ENCODE measurements at places on chromosomes 16 and 17.

DNA sequence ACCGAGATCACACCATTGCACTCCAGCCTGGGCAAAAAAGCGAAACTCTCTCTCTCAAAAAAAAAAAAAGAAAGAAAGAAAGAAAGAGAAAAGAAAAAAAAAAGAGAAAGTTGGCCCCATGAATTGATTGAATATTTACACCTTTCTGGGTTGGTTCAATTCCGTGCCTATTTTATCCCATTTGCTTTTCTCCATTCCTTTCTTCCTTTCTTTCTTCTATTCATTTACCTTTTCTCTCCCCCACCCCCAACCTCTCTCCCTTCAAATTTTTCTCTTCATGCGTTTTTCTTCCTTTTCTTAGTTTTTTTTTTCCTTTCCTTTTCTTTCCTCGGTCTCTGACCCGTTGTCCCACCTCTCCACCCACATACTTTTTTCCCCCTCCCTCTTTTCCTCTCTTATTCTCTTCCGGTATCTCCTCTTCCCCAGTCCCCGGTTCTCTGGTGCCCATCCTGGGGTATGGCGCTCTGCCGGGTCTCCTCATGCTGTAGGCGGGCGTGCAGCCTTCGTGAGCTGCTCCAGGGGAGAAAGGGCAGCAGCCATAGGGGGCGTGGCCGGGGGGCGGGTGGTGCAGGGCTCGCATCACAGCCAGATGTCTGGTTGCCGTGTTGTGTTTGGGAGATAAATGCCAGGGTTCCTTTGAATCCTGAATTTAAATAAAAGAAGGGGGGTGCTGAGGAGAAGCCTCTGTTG lies 5.3 kb upstream of the COL1A1 start:
- no peak for DNase-seq

- DNase-seq: no peak
Measured at GRCh38 chr17:82416771-82417170, 1.4 kb upstream of the HEXD start.

GRCh38 chr17:34626121-34626681 lies 46.8 kb downstream of the TMEM132E start:
- no peak for DNase-seq

DNA sequence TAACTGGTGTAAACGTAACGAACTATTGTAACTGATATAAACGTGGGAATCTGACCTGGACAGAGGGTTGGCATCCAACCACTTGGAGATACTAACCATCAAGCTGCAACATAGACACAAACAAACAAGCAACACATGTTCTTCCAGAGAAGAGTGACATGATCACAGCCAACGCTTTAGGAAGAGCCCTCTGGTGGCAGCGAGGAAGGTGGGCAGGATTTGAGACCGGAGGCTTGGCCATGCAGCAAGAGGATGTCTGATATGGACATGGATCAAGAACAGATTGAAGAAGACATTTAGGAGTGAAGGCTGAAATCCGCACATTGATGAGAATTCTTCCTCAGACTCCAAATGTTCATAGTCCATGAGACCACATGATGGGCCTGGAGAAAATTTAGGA lies 40.3 kb upstream of the TNRC6A start:
- no peak for DNase-seq
